ENCODE measurements at places on chromosomes 13 and 19.
A peak's percentile ranks its signal among the peaks of the same experiment; 100 is the strongest.

DNA sequence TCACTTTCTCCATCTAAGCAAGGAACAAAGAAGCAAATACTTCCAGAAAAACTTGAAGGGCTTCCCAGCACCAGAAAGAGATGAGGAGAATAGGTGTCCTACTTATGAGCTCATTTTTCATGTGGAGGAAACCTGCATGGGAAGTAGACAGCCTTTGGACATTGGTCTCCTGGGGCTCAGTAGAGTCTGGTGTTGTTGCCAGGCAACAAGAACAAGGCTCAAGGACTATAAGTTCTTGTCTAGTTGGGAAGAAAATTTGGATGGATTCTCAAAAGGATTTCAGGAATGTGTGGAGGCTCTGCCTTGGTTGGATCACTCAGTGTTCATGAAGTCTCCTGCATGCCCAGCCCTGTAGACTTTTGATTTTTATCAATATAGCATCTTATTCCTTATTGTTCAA is 84.5 kb downstream of the MBNL2 start:
- DNase-seq = no peak

DNA sequence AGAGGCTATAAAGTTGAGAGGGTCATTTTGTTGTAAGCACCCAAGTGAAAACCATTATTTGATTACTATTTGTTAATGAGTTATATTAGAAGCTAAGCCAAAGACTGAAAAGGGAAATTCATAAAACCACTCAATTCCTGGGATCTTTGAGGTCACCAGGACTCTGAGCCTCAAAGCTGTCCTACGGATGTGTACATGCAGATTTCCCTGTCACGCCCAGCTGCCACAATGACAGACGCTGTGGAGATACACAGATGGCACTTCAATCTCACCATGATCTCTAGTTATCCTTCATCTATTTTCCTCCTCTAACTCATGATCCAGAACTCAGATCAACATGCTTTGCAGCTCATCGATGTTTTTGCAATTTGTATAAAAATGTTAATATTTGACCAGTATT is 403.5 kb upstream of the MIR17HG start:
- no peak for DNase-seq

- no peak for DNase-seq
Measured at GRCh38 chr19:18785179-18786124, 5.7 kb downstream of the COMP start.

GRCh38 chr13:113542751-113543424 is 41.7 kb upstream of the TFDP1 start:
- no peak for DNase-seq

- peak; percentile 53 for DNase-seq
Measured at GRCh38 chr13:47932950-47933923, 67.8 kb downstream of the SUCLA2 start.

DNA sequence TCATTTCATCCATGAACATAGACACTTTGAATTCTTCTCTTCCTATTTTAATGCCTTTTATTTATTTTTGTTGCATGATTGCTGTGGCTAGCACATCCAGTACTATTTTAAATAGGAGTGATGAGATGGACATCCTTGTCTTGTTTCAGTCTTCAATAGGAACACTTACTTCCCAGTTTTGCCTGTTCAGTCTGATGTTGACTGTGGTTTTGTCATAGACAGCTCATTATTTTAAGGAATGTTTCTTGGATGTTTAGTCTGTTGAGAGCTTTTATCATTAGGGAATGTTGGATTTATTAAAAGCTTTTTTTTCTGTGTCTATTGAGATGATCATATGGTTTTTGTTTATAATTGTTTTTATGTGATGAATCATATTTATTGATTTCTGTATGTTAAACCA is 586.6 kb downstream of the SLITRK1 start:
- no peak for DNase-seq

- no peak for DNase-seq
Measured at GRCh38 chr19:51098365-51099046, 9.7 kb downstream of the CTU1 start.

- DNase-seq = no peak
Measured at GRCh38 chr13:46748300-46748699, 48.7 kb downstream of the ESD start.
